Activated T-helper 1 cell treated with anti-CD3 and anti-CD28 coated beads, Interleukin-2, amount 50 U/mL, for 16 hours (primary cell): ENCODE measurements at places on chromosomes 5 and 9.

DNA sequence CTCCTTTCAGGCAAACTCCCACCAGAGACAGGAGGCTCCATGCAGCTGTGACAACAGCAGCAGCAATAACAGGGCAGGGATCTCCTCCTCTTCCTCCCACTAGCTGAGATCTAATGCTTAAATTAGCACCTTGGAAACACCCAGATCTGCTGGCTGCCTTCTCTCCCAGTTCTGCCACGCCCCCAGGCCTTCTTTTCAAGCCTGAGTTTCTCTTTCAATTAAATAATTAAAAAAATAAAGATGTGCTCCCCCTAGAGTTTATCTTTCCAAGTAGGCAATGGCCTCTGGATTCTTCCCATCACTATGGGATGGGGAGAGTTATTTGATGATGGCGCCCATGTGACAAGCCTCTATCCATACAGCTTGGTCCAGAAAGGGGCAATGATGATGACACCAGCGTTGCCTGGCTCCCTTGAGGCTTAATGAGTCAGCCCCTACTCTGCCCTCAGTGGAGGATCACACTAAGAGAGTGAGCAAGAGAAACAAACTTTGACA is 3.8 kb downstream of the FAM219A start:
- no peak for DNase-seq

DNA sequence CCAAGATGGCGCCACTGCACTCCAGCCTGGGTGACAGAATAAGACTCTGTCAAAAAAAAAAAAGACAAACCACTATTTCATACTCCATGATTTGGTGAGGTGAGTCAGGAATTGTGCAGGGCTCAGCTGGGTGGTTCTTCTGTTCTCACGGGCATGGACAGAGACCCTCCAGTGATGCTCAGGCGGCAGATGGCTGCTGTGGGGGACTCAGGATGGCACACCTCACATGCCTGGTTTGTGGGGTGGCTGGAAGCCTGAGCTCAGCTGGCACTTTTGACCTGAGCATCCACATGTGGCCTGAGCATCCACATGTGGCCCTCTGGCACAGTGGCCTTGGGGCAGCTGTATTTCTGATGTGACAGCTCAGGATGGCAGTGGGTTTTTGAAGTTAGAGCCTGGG is 217.2 kb downstream of the IRX2 start:
- DNase-seq, result no peak

DNA sequence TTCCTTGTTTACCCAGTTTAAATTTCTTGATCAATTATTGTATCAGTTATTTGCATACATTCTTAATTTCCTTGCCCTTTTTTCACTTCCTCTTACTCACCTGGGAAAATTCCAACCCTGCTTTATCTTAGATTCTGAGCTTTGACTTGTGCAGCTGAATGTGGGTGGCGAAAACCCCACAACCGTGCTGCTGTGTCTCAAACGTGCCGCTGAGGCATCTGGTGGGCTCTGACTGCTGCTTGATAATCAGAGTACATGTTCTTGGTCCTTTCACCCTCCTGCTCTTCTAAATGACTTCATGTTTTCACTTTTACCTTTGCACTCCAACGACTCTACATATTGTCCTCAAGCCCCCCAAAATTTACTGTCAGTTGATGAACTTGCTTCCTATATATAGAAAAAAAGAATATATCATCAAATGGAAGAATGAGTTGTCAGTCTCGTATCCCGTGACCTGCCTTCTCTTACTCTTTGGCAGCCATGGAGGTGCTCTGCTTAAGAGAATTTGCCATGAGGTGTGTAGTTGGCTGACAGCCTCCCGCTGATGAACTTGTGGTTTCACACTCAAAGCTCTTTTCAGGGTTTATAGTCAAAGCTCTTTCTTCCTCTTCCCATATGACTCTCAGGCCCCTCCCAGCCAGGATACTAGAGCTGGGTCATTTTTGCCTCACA is 14.0 kb upstream of the JAK2 start:
- DNase-seq, result no peak

GRCh38 chr5:109844695-109845094 is 155.0 kb downstream of the MAN2A1 start:
- DNase-seq, result no peak

DNA sequence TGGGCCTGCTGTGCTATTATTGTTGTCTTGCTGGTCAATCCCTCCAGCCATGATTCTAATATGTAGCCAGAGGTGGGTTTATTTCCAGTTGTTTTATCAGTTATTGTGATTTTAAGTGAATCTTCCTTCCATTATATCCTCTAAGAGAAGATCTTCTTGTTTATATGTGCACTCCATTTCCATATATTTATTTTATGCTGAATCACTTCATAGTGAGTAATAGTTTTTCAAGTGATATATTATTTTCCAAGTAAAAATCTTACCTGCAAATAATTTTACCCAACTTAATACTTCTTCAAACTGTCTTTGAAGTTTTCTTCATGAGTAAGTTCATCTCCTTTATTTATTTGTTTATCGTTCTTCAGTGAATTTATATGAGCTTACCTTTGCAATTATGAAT is 13.5 kb upstream of the GPR150 start:
- no peak for DNase-seq

GRCh38 chr9:90919883-90920282 is 118.3 kb downstream of the SYK start:
- no peak for DNase-seq

GRCh38 chr9:15512889-15513288 is 2.1 kb upstream of the PSIP1 start:
- DNase-seq, result no peak
